ENCODE measurements at places on chromosomes 12 and 14. TPM values are rescaled to one million over a fixed set of nuclear protein-coding genes. Genes with fewer than 3 reads are reported as not detected.

- no peak for DNase-seq
Measured at GRCh38 chr12:120370343-120371243, 1.6 kb upstream of the MSI1 start.

DNA sequence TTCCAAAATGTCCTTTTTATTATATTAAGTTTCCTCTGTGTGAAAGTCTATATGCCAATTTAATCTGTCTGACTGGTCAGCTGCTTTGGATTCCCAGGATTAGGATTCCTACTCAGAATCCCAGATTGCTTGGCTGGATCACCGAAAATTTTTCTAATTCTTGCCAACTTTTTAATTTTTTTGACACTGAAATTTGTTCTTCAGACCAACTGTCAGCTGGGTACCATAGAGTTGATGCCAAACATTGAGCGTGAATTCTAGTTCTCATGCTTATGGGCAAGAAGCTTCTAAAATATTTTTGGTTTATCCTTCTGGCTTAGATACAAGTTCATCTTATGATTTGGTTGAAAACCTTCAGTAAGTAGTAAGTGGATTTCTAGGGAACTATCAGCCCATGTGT, 1611.4 kb upstream of the FLRT2 start:
- DNase-seq, result no peak

GRCh38 chr14:75959031-75959430, 22.8 kb downstream of the TGFB3 start:
- DNase-seq, result no peak

- DNase-seq, result peak; percentile 92
Measured at GRCh38 chr14:60331201-60332045, 82.4 kb downstream of the PPM1A start.

GRCh38 chr14:99592933-99593753, 10.9 kb downstream of the CCDC85C start:
- DNase-seq, result no peak

GRCh38 chr14:97413022-97413539, 615.9 kb downstream of the VRK1 start:
- no peak for DNase-seq

DNA sequence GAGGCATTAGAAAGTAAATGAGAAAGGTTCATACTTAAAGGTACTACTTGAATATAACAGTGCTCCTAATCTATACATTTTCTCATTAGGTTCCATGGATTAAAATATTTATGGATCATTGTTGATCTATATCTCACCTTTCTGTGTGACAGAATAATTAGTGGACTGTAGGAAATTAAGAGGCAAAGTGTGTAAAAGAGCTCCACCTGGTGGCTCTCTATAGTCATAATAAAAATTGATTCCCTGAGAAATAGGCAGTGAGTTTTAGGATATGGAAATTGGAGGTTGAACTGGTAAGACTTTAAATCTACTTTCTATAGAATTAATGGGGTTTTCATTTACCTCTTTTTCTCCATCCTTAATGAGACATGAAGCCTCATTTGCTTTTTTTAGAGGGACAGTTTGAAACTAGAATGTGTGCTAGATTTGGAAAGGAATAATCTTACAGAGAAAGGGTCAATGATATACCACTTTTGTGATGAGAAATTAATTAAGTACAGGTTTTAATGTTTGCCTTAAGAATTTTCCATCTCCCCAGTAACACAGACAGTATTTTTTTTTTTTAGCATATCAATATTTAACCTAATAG, 11.8 kb upstream of the DERA start:
- no peak for DNase-seq

- DNase-seq, result no peak
Measured at GRCh38 chr14:102481371-102481770, 28.2 kb downstream of the ANKRD9 start.

GRCh38 chr12:15702276-15702675, 86.9 kb downstream of the EPS8 start:
- no peak for DNase-seq

- DNase-seq, result no peak
Measured at GRCh38 chr12:111312708-111313107, 56.2 kb downstream of the PHETA1 start.

- no peak for DNase-seq
Measured at GRCh38 chr12:1103632-1104031, 112.6 kb downstream of the ERC1 start.

DNA sequence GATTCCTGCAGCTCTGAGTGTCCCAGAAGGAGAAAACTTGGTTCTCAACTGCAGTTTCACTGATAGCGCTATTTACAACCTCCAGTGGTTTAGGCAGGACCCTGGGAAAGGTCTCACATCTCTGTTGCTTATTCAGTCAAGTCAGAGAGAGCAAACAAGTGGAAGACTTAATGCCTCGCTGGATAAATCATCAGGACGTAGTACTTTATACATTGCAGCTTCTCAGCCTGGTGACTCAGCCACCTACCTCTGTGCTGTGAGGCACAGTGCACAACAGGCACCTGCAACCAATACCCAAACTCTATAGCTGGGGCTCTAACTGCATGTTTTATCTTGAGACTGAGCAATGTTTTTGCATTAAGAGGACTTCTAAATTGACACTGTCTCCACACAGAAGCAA, 379.2 kb upstream of the OR4E1 start:
- no peak for DNase-seq

GRCh38 chr12:96452261-96452922, 37.0 kb upstream of the CFAP54 start:
- no peak for DNase-seq

DNA sequence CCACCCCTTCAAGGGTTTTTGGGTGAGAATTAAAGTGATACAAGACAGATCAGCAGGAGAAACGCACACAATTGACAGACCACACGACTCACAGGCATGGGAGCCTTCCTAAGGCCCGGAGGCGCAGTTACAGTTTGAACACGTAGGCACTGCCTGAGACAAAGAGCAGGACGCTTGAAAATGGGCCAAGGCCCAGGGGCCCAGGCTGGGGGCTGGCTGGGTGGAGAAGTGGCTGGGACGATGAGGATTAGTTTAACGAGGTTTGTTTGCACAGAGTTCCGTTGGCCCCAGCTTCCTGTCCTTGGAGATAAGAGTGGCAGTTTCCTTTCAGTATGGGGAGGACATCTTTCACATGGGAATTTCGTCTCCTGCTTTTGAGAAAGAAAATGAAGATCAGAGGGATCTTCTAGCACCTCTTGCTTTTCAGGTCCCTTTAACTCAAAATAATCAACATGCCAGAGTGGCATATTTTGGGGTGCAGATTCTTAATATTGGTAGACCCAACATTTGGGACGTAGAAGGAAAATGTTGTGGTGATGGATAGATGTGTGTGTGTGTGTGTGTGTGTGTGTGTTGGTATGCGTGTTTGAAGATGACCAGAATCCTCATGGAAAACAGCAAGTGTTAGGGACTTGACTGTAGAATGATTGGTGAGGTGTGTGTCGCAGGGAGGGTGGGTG, 44.6 kb downstream of the DLK1 start:
- DNase-seq, result no peak

DNA sequence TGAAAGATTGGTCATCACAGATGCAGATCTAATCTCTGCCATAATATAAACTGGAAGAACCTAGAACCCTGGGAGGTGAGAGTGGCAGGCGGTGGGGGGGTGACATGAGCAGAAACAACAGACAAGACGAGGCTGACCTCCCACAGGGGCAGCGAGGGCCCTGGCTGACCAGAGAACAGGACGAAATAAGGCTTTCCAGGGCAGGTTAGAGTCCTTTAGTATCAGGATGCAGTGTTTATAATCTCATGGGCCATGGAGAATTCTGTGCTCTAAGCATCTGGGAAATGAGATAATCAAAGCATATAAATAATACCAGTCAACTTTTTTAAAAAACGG, 102.7 kb upstream of the BCL2L14 start:
- no peak for DNase-seq

DNA sequence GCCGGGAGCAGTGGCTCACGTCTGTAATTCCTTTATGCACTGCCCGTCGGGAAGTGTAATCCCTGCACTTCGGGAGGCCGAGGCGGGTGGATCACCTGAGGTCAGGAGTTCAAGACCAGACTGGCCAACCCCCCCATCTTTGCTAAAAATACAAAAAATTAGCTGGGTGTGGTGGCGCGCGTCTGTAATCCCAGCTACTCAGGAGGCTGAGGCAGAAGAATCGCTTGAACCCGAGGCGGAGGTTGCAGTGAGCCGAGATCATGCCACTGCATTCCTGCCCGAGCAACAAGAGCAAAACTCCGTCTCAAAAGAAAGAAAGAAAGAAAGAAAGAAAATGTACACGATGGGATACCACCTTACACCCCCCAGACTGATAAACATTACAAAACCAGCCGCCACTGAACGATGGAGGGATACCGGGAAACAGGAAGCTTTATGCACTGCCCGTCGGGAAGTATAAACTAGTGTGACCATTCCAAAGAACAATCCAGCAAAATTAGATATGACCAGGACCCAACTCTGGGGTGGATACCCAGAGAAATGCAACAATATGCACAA, 1.1 kb downstream of the ABCD4 start:
- no peak for DNase-seq

- no peak for DNase-seq
Measured at GRCh38 chr14:30996892-30997659, 28.4 kb upstream of the AP4S1 start.

- peak; percentile 35 for DNase-seq
Measured at GRCh38 chr14:75141967-75142366, 15.1 kb upstream of the NEK9 start.

DNA sequence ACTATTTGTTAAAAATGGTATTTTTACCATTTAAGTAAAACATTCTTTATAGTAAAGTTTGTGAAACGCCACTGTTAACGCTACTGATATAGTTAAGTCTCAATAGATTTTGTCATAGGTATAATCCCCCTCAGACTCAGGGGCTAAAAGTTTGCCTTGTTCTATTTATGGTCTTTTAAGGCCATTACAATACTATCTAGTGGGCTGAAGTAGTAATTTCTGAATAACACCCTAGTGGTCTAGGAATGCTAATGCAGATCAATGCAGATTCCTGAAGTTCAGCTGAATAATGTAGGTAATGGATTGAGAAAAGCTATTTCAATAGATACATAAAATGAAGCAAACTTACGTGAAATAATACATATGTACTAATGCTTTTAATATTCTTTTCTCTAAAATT, 989.3 kb upstream of the NOVA1 start:
- DNase-seq, result no peak

DNA sequence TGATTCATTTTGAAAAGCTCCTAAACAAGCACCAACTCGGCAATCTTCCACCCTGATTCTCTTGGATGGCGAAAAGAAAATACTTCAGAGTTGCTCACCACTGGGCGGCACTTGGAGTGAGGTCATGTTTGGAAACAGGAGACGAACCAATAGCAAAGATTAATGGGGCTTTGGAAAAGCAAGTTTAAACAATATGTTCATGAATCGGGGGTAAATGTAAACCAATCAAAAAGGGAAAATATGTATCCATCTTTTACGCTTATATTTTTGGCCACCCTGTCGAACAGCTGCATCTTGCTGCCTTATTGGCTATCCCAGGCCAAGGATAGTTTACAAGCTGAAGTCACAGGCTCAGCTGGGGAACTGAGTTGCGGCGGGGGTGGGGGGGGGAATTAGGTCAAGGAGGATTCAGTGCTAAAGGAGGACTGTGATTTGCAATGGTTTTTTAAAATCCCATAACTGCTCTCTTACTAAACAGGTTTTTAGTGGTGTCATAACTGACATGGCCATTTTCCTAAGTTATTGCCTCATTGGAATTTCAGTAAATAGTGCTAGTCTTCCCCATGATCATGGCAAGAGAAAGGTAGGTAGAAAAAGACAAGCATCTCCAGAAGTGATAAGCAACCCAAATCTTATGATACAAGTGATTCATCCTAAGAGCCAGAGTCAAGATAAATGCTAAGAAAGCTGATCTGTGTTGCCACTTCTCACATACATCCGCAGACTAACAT, 210.6 kb downstream of the PHLDA1 start:
- DNase-seq, result peak; percentile 78

DNA sequence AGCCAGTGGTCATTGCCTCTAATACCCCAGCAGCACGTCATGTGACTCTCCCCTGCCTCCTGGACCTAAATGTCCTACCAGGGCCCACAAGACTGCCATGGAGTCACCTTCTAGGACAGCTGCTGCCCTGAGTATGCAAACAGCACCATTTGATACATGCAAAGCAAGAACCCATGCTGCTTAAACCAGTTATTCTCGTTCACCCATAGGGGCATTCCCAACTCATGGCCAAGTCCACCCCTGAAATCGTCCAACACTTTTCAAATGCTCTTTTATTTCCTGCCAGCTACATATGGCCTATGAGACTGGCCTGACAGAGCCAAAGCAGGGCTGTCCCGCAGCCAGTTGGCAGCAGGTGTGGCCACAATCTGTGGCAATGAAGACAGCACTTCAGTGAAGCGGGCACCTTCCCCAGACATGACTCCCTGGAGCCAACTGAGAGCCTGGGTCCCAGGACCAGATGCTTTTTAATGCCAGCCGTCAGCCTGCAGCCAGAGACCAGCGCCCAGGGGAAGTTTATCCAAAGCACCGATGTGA, 99.9 kb downstream of the BCAT1 start:
- no peak for DNase-seq

DNA sequence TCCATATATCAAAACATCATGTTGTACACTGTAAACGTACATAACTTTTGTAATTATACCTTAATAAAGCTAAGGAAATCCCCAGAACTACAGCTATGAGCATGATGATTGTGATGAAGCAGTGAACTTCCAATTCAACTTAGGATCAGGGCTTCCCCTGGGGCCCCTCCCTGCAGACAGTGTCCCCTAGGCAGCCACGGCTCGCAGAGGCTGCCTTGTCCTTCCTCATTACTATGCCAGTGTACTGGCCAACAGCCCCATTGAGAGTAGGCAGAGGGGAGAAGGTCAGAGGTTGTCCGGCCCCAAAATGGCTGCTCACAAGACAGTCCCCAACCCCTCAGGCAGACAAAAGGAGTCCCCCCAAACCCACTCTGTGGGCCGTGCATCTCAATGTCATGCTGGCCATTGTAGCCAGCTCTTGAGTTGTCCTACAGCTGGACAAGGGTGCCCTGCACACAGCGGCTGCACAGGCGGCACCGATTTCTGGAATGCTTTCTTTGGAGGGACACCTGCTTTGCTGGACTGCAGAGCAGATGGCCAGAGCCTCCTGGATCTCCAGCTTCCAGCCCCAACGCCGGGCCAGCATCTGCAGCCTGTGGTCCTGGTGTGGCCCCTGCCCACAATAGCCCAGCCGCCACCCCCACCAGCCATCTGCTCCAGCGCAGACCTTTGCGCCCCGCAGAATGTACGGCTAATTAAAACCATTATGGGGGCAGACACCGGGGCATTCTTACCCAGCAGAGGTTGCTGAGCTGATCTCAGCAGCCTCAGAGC, 46.1 kb downstream of the NIN start:
- no peak for DNase-seq

GRCh38 chr14:86654558-86655184, 1124.7 kb downstream of the FLRT2 start:
- DNase-seq, result peak; percentile 50

SIX4 gene
- 1.0 TPM for polyA plus RNA-seq

KIF5A gene
- 0.06 TPM for polyA plus RNA-seq

DHH gene
- 0.16 TPM for polyA plus RNA-seq

KLRC4 gene
- polyA plus RNA-seq, result not detected

TAS2R8 gene
- polyA plus RNA-seq, result not detected

IFI27 gene
- polyA plus RNA-seq, result 447 TPM

COQ10A gene
- 18.1 TPM for polyA plus RNA-seq

CMTM5 gene
- polyA plus RNA-seq, result 3.3 TPM

SIX1 gene
- polyA plus RNA-seq, result 2.1 TPM

MGAT2 gene
- polyA plus RNA-seq, result 32.4 TPM

OASL gene
- polyA plus RNA-seq, result 10.5 TPM

DPF3 gene
- 0.17 TPM for polyA plus RNA-seq

All from lung (tissue), 17 donors.